T-helper 2 cell (primary cell): ENCODE measurements at places on chromosomes 16 and 17.
A peak's percentile ranks its signal among the peaks of the same experiment; 100 is the strongest.

GRCh38 chr17:43967251-43967875 lies 13.6 kb upstream of the PYY start:
- no peak for DNase-seq

- DNase-seq, result no peak
These were observed 157.2 kb downstream of the MYO1D start for GRCh38 chr17:32719689-32720088.

- DNase-seq, result no peak
These were observed 28.9 kb downstream of the TNRC6A start for GRCh38 chr16:24758373-24758772.

DNA sequence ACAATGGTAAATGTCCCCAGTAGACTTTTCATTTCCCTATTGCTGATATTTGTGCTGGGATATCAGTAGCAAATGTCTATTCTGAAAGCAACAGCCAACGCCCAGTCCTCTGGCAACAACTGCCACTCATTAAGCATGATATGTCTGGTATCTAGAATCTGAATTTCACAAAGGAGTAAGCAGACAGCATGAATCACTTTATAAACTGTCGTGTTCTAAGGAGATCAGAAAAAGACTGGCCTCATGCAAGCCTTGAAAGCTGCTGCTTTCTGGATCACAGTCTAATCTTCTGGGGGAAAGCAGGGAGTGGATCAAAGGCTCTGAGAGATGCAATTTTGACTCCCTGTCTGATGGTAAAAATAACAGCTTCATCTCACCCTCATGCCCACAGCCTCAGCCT lies 153.1 kb upstream of the NOG start:
- DNase-seq, result no peak

DNA sequence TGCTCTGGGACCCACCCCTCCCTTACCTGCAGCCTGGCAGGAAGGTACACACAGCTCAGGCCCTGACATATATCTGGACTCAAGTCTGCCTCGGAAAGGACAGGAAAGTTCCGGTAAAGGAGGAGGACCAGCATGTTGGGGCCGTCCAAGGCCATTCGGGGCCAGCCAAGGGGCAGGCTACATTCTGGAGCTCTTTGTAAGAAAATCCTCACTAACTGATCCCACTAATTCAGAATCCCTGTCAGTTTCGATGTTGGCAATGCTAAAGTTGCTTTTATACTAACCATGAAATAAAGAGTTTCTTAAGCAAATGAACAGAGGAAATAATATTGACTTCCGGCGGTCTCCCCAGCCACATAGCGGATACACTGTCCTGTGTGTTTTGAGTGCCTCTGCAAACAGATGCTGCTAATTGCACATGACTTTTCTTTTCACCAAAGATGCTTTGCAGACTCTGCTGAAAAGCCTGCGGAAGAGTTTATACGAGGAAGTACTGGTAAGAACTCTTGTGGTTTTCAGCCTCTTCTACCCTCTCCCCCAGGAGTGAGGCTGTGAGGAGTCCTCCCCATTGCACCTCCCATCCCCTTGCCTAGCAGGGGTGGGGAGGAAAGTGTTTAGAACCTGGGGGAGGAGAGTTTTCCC lies 54.8 kb downstream of the PLXDC1 start:
- peak; percentile 61 for DNase-seq

DNA sequence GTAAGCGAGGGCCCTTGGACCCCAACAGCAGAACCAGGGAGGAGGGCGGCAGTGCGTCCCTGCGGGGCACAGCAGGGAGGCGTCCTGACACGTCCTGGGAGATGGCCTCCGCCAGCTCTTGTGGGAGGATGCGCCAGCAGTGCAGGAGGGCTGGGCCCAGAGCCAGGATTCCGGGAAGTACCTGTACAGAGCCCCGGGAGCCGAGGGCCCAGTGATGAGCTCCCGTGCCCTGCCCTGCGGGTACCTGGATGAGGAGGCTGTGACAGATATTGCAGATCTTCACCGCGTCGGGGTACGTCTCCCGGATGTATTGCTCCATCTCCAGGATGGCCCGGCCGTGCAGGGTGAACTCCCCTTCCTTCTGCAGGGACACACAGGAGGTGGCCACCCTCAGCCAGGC lies 23.1 kb downstream of the KDM8 start:
- DNase-seq, result no peak

GRCh38 chr16:68364561-68364998 lies 53.8 kb downstream of the PRMT7 start:
- DNase-seq, result no peak

GRCh38 chr17:75834279-75834920 lies 9.8 kb downstream of the UNC13D start:
- DNase-seq, result no peak

- DNase-seq, result no peak
These were observed 164.6 kb upstream of the ELAC2 start for GRCh38 chr17:13182450-13182849.

GRCh38 chr17:661509-661908 lies 53.1 kb downstream of the VPS53 start:
- DNase-seq, result no peak

DNA sequence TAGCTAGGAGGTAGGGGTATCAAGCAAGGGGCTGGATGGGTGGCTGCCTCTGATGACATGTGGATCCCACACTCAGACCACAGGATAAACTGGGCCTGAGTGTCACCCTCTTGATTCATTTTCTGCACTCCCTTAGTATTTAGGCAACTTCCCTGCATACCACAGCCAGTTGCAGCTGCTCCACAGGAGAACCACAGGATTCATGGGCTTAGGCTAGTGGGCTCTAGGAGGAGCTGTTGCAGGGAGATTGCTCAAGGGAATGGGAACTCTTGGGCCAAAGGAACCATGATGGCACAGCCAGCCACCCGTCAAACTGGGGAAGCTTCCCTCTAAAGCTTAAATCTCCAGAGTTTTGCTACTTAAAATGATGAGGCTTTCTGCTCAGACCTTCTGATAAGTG lies 269.7 kb upstream of the ASIC2 start:
- no peak for DNase-seq

DNA sequence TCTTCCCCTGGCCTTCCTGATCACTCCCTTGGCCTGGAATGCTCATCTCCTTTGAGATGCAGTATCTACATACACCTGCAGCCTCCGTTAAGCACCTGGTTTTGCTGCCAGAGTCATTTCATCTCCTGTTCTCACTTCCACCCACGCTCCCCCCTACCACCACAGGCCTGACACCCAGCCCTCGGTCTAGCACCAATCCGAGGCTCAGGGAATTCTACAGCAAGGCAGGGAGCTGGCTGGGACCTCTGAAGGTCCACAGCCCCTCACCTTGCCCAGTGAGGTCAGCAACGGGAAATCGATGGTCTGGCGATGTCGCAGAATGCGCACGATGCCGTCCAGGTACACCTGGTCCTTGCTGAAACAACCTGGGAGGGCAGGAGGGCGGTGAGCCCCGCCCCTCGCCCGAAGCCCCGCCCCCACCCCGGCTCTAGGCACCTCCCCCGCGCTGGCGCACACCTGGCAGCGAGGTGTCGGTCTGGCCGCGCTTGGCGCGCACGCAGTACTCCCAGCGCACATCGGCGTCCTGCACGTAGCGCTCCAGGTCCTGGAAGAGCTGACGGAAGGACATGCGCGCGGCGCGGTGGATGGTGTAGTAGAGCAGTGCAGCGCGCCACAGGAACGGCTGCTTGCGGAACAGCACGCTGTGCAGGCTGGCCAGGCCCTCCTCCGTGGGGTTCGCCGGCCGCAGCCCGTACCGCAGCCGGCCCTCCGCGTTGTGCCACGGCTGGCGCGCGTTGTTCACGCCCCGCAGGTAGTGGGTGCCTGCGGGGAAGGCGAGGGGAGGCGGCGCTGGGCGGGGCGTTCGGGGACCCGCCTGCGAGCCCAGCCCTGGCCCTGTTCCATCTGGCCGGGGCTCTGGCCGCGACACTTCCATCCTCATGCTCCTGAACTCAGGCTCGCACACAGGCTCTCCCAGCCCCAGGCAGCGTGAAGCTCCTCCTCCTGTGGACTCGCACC lies 5.7 kb downstream of the MATCAP1 start:
- DNase-seq, result peak; percentile 77

- DNase-seq, result no peak
These were observed 3.4 kb upstream of the SRL start for GRCh38 chr16:4245077-4245791.

- DNase-seq, result no peak
These were observed 74.2 kb downstream of the CPPED1 start for GRCh38 chr16:12729448-12729847.

DNA sequence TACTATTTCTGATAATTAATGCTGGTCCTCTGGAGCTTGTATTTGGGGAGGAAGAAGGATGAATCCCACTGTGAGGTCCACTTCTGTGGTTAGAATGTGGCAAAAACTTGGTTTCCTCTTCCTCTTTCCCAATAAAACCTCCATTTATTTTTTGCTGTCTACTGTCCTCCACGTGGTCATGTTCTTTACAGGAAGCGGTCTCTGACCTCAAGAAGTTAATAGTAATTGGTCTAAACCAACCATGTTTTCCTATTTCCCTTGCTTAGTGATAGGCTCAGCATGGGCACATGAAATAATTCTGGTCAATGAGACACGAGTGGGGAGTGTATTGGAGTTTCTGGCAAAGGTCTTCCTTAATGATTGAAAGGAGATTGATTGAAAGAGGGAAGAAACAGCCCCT lies 33.9 kb downstream of the CHP2 start:
- DNase-seq, result no peak

- DNase-seq, result no peak
These were observed 48.3 kb downstream of the ATP2C2 start for GRCh38 chr16:84416407-84417321.

DNA sequence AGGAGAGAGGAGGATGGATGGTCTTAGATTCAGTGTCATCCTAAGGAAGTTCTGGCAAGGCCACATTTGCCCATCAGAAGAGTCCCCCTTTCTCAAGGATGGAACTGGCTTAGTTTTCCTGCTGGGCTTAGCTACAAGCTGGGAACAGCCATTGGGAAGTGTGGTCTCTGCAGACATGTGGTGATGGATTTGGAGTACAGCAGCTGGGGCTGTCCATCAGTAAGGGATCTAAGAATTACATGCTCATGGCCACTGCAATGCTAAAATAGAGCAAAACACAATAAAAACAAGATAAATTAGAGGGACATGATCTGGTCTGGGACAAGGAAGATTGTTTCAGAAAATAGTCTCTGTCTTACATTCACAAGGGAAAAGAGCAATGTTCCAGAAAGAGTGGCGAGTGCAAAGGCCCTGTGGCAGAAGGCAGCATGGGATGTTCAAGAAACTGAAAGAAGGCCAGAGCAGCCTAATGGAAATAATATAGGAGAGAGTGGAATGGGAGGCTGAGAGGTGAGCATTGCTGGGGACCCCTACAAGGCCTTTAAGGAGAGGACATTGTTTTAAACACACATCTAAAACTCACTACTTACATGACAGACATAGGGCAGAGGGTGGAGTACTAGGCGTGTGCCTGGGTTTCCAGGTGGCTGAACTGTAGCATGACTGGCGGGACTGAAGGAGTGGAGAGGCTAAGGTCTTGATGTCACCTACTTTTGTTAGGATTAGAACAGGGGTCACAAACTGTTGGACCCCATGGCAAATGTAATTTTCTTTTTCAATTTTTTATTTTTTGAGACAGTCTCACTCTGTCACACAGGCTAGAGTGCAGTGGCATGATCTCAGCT lies 17.0 kb upstream of the TOX3 start:
- no peak for DNase-seq

DNA sequence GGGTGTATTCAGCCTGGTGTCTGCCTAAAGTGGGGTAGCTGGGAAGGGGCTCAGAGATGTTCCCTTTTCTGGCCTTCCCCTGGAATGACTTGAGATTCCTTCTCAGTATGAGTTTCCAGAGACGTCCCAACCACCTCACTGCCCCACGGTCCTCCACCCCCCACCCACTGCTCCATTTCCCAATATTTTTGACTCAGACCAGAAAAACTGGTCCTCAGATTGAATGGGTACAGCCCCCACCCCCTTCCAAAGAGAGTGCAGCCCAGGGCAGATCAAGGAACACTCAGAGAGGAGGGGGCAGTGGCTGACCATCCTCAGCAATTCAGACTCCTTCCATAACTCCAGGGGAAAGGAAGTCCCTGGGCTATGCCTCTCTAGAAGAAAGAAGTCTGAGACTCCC lies 3.2 kb downstream of the ACLY start:
- no peak for DNase-seq

- DNase-seq, result no peak
These were observed 193.4 kb downstream of the FOXL1 start for GRCh38 chr16:86771506-86772460.

GRCh38 chr17:66634193-66634592 lies 200.7 kb upstream of the CACNG5 start:
- no peak for DNase-seq

- DNase-seq, result no peak
These were observed 417.9 kb downstream of the MAF start for GRCh38 chr16:79182616-79183015.

DNA sequence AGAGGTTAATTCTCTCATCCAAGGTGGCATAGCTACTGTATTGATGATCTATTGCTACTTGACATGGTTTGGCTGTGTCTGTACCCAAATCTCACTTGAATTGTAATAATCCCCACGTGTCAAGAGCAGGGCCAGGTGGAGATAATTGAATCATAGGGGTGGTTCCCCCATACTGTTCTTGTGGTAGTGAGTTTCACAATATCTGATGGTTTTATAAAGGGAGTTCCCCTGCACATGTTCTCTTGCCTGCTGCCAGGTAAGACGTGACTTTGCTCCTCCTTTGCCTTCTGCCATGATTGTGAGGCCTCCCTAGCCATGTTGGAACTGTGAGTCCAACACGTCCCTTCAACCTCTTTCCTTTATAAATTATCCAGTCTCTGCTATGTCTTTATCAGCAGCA lies 22.9 kb upstream of the CPPED1 start:
- DNase-seq, result no peak

DNA sequence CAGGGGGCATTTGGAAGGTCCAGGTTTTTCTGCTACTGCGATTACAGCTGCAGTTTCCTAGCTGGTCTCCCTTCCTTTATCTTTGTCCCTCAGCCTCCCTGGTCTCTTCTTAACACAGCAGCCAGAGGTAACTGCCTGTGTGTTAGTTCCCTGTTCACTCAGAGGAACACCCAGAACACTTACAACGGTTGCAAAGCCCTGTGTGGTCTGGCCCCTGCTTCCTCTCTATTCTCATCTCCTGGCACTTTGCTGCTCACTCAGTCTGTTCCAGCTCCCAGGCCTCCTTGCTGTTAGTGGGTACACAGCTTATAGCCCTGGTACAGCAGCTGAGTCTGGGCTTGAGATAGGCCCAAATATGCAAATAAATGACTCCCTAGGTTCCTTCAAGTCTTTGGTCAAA lies 16.4 kb downstream of the NTN1 start:
- DNase-seq, result no peak

- no peak for DNase-seq
These were observed 144.6 kb downstream of the C16orf95 start for GRCh38 chr16:87172632-87173031.

GRCh38 chr17:16171613-16172012 lies 43.7 kb downstream of the NCOR1 start:
- DNase-seq, result no peak

GRCh38 chr16:64459402-64459801 lies 662.5 kb downstream of the CDH11 start:
- DNase-seq, result no peak

DNA sequence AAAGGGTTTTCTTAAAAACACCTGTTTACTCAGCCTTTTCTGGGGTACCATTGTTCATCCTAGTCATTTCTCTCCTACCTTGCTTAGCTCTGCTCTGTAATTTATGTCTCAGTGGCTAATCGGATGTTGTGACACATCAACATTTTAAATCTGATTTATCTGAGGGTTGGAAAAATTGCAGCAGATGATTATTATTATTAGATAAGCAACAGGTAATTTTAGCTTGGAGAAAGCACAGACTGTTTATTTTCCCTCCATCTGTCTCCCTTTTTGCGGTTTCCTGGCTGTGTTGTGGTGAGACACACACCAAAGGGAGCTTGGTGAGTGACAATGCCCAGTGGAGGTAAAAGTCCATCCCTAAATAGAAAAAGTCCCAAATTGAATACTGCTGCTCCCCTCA lies 389.9 kb downstream of the UTP18 start:
- no peak for DNase-seq

GRCh38 chr17:41318231-41318630 lies 2.7 kb upstream of the KRTAP17-1 start:
- no peak for DNase-seq
